T-helper 17 cell (primary cell): ENCODE measurements at places on chromosomes 16 and 17. TPM values are rescaled to one million over a fixed set of nuclear protein-coding genes. Genes with fewer than 3 reads are reported as not detected.

The FA2H gene
- 0.73 TPM for total RNA-seq

The BAIAP3 gene
- 20.0 TPM for total RNA-seq

The TEX19 gene
- total RNA-seq: not detected

The TBC1D3I gene
- 0.67 TPM for total RNA-seq

The KCNJ2 gene
- 0.07 TPM for total RNA-seq

The CCL7 gene
- not detected for total RNA-seq

The CSH1 gene
- total RNA-seq: 9.9 TPM

The CBFA2T3 gene
- 4.4 TPM for total RNA-seq

The LCMT1 gene
- total RNA-seq: 34.4 TPM

The PRSS22 gene
- 0.37 TPM for total RNA-seq

The ASPHD1 gene
- total RNA-seq: not detected
